ENCODE measurements at places on chromosomes 3 and 15.

DNA sequence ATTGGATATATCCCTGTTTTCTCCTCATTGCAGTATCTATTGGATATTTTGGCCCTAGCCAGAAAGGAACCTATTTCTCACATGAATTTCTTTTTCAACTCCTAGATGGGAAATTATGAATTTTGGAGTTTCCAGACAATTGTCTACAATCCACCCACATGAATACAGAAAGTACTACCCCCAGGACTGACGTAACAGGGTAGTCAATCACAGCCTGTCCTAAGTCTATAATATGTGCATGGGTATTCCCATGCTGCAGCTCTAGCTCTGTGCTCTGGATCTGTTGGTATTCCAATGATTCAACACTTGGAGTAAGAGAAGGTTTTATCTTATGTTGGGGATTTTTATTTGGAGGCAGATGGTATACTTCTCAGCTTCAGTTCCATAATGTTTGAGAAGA is 393.1 kb upstream of the ARRDC4 start:
- DNase-seq, result no peak

DNA sequence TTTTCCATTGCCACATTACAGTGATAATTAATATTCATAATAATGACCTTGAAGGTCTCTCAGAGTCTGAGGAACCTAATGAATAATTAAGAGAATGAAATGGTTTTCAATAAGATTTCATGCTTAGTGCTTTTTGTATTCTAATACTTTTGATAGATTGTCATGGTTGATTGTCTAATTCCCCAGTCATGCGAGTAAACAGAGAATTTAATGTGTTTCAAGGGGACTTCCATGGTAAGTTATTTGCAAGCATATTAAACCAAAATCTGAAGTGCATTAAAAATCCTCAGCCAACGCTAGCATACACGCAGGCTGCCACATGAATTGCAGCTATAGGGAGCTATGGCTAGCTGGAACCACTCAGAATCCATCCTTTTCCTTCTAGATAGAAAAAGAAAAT is 18.9 kb upstream of the ANO10 start:
- no peak for DNase-seq

- DNase-seq, result no peak
These were observed 325.4 kb downstream of the UACA start for GRCh38 chr15:70437882-70438451.

GRCh38 chr15:88636050-88636449 is 2.8 kb upstream of the ISG20 start:
- no peak for DNase-seq

DNA sequence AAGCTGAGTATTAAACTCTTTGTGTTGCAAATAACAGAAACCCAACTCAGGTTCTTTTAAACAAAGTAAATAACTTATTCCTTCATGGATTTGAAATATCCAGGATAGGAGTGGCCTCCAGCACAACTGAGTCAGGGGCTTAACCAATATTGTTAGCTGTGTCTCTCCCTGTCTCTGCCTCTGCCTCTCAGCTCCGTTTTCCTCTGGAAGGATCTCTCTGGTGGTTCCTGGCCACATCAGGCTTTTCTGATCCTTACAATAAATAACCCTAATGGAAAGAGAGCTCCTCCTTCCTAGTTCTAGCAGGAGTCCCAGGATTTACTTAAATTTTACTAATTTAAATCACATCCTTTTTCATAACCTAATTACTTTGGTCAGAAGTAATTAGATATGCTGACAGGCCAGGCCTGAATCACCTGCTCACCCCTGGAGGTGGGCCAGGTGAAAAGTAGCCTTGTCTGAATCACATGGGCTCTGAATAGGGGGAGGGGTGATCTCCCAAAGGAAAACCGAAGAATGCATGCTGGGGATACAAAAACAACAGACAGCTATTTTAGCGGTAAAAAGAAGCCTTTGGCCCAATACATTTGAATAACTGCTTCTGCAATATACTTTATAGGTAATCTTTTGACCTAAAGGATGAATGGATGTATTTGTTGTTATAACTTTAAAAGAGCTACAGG is 75.4 kb downstream of the REC114 start:
- no peak for DNase-seq

DNA sequence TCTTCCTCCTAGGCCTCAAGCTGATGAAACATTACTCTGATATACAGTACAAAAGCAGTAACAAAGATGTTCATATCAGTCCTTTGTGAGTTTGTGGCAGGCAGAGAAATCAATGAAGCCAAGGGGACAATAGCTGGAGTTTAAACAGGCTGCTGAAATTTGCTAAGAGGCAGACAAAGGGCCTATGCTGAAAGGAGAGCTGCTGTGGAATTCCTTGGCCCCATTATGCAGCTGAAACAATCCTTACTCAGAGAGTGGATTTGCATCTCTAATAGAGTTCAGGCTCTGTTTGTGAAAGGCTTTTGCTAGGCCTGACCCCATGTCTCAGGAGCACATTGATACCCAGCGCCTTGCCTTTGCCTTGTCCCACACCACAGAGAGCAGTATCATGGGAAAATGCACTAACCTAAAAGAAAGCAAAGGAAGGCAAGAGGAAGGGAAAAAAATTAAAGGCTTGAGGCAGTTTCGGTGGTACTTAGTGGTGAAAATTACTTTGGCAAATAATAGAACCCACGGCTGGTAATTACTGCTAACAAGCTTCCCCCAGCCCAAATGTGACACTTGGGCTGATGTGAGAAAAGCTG is 195.0 kb upstream of the EPHA3 start:
- no peak for DNase-seq

- no peak for DNase-seq
These were observed 259.1 kb downstream of the OPA1 start for GRCh38 chr3:193851941-193852674.

DNA sequence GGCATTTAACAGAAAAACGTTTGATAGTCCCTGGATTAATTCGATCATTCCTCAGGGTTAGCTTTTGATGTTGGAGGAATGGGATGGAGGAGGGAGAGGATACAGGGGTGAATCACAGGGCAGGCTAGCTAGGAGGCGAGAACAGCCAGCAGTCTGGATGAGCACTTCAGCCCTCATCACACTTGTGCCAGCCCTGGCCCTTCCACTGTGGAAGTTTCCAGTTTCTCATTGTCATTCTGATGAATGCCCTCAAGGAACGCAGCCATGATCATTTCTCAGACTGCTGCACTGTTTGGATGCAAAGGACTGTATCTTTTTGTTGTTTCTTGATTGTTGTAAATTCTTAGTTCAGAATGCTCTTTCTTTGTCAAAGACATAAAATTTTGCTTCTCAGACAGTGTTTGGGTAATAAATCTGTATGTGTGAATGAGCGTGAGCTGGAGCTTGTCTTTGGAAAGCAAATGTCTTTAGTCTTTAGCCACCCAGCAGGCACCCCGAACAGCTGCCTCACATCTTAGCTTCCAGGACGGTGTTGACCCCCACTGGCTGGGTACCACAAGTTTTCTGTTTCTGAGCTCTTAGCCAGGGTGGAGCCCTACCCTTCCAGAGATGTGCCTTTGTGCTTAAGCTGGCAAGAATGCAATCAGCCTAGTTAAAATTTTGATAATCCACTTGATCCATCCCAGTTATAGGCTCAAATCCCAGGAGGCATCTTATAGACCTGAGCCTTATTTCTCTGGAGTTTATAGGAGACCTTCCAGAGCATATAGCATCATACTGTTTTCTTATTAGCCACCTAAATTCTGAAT is 121.1 kb downstream of the PDCD6IP start:
- no peak for DNase-seq

- no peak for DNase-seq
These were observed 57.9 kb downstream of the RORA start for GRCh38 chr15:61171209-61171608.

- DNase-seq, result peak; percentile 53
These were observed 34.8 kb downstream of the RBPMS2 start for GRCh38 chr15:64740311-64741170.

GRCh38 chr3:14145670-14146380 is 21.0 kb downstream of the TMEM43 start:
- no peak for DNase-seq

GRCh38 chr3:23333633-23334032 is 130.5 kb downstream of the UBE2E2 start:
- no peak for DNase-seq

DNA sequence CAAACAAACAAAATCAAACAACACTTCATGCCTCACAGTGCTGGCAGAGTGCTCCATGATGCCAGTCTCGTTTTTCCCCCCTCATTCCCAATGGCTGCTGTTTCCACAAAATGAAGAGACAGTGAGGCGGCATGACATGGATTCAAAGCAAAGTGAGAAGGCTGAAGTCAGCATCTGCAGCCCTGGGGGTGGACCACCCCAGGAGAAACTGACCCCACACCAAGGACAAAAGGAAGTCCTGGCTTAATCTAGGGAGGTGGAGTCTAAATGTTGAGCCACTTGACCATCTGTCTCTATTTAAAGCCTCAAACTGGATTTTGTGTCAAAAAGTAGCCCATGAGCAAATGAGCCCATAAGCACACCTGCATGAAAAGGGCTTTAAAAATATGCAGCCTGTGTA is 151.2 kb upstream of the RORA start:
- no peak for DNase-seq

DNA sequence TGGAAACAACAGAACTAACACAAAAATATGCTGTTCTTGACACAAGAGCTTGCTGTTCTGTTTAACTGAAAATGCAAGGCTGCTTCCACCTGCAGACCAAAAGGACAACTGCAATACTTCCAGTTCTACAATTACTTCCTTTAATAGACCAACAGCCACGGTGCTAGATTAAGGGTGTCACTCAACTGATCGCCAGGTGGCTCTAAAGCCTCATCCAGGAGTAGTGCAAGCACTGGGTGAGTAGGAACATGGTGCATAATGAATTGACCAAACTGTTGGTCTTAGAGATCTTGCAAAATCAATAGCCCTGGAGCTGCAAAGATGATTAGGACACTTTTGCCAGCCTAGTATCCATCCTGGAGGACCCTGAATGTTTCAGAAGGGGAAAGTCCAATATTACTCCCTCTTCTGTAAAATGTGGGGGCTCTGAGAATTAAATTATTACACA is 3.6 kb upstream of the CLDN16 start:
- DNase-seq, result peak; percentile 5

- no peak for DNase-seq
These were observed 557.5 kb upstream of the GOLIM4 start for GRCh38 chr3:168653255-168653654.

DNA sequence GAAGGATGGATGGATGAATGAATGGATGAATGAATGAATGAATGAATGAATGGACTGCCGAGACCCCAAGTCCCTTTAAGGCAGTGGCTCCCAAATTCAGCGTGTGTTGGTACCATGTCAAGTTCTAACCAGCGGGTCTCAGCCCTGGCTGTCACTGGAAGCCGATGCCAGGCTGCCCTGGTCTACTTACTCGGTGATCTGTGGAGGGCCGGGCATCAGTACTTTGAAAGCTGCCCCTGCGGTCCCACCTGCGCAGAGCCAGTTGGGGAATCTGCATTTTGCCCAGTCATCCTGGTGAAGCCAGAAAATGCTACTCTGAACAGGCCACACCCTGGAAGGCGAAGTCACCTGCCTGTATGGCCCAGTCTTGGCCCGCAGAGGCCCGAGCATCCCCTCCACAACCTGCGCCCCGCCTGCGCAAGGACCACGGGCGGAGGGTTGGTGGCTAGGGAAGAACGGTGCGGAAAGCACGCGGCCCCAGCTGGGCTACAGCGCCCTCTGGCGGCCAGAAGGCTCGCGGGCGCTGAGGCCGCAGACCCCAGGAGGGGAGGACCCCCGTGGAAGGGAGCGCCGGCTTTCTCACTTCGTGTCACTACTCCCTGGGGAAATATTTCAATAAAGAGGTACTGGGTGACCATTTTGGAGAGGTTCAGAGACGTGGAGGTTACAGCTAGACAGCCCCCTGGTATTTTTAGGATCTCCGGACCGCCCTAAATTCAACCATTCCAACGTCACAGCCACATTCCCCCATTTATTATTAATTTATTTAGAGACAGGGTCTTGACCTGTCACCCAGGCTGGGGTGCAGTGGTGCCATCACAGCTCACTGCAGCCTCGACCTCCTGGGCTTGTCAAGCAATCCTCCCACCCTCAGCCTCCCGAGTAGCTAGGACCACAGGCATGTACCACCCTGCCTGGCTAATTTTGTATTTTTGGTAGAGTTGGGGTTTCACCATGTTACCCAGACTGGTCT is 34.9 kb downstream of the PRKCD start:
- peak; percentile 73 for DNase-seq

GRCh38 chr15:40927873-40928806 is 1.0 kb upstream of the DLL4 start:
- no peak for DNase-seq

DNA sequence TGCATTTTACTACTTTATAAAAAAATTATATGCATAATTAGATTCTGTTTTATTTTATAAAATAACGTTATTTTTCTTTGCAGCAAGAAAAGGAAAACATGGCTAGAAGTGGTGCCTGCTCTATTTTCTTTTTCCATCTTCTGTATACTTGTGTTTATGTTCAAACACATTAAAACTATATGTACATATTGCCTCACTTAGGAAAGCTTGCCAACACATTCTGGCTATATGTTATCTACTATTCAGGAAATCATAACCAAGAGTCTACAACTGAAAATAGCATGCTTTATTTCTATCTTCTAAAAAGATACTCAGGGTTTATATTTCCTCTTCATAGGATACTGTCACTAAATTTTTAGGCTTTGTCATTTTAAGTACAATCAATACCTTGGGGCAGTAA is 90.2 kb upstream of the KCNMB2 start:
- DNase-seq, result no peak

GRCh38 chr15:41982133-41982930 is 10.0 kb upstream of the EHD4 start:
- DNase-seq, result no peak

GRCh38 chr3:102083473-102083872 is 234.2 kb downstream of the NFKBIZ start:
- no peak for DNase-seq

DNA sequence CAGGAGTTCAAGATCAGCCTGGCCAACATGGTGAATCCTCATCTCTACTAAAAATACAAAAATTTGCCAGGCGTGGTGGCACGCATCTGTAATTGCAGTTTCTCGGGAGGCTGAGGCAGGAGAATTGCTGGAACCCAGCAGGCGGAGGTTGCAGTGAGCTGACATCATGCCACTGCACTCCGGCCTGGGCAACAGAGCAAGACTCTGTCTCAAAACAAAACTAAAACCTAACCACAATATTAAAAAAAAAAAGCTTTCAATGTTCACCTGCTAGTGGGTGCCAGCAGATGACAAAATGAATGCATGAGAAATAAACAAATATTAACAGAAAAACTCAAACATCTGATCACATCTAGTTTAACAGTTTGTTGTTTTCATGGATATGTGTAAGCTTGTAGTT is 9.0 kb downstream of the SLC24A1 start:
- no peak for DNase-seq

DNA sequence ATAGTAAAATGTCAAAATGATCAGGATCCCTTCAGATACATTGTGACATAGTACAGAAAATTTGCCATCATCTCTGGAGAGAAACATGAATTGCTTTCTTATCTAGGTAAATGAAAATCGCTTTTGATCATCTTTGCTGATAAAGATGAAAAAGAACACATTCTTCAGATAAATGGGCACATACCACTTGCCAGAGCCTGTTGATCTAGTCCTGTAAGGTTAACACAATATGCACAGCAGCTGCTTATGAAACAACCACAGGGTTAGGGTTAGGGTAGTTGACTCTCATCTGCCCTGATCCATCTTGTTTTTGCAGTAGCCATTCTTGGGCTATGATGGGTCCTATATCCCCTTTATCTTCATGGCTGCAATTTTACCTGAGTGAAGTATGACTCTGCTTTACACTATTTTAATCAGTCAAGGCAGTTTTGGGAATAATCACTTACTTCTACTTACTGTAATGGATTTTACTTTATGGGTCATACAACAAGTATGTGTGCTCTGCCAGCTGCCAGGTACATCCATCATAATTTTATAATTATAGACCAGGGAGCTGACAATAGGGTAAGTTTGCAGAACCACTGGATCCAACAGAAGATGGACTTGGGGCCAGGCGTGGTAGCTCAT is 12.6 kb upstream of the SPINK8 start:
- no peak for DNase-seq

All from GM12891 (cell line).